ENCODE measurements at places on chromosomes 5 and 9.

DNA sequence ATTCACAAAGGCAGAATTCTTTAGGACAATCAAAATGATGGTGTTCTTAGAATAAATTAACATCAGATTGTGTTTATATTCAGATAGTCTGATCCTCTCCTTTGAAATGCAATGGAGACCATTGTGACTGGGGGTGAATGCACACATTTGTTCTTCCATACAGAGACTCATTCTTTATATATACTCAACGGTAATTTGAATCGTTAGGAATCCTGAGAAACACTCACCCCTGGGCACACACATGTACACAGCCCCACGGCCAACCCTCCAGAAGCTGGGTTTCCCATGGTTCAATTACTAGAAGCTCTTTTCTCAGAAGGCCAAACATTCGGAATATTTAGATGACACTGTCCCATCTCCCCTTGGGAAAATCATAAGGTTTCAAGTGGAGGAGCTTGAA lies 57.5 kb upstream of the EPB41L4B start:
- no peak for DNase-seq

DNA sequence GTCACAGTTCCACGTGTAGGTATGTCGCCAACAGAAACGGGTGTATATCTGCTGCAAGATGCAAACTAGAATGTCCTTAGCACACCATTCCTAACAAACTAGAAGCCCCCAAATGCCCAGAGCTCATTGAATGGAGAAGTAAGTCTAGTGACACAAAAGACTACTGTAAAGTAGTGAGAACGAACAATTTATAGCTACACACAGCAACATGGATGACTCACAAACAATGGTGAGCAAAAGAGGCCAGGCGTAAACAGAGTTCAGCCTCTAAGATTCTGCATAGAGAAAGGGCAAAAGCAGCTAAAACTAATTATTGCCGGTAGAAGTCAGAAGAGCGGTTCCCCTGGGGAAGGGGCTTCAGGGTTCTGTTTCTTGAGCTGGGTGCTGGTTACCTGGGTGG lies 74.7 kb downstream of the AMBP start:
- DNase-seq = no peak

DNA sequence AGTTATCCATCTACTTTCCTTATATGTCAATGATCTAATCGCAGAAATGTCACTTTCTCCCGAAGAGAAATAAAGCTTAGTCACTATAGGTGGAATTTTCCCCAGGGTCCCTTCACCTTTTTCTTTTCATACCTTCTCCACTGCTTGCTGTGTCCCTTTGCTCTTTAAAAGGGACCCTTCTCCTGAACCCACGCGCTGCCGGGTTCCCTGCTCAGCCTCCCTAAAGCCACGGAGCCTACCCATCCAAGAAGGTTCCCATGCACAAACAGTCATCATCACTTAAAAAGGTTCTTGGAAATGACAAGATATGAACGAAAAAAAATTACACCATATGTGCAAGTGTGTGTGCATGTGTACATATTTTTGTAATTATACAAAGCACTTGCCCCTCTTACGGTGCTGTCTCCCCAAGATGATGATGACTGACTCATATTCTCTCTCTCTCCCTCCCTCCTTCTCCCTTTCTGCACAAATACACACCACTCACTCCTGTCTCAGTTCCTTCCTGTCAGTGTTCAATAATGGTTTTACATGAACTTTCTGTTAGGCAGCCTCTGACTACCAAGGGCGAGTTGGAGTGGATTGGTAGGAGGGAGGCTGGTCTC lies 1.5 kb upstream of the PTPRD start:
- no peak for DNase-seq

DNA sequence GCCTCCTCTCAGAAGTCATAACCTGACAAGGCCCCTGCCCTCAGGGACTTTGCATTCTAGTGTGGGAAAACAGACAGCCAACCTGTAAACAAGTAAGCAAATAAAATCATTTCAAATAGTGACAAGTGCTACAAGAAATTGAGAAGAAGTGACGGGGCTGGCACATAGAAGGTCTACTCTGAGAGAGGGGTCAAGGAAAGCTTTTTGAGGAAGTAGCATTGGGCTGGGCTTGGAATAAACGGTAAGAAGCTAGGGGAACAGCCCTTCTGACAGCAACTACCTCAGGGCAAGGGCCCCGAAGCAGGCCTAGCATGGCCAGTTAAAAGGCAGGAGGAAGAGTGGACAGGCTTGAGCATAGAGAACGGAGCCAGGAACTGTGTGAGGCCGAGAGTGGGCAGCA lies 4.8 kb upstream of the SLC2A8 start:
- DNase-seq = peak; percentile 55

- DNase-seq = peak; percentile 34
Measured at GRCh38 chr5:113162770-113163169, 186.2 kb downstream of the DCP2 start.

- DNase-seq = no peak
Measured at GRCh38 chr5:124148574-124148973, 597.9 kb downstream of the ZNF608 start.

GRCh38 chr9:86751956-86752355 lies 195.3 kb downstream of the GAS1 start:
- no peak for DNase-seq

GRCh38 chr5:59744531-59744992 lies 149.0 kb downstream of the PDE4D start:
- DNase-seq = no peak

GRCh38 chr9:32304495-32304894 lies 79.9 kb upstream of the ACO1 start:
- no peak for DNase-seq

- DNase-seq = no peak
Measured at GRCh38 chr5:175021841-175022625, 297.7 kb downstream of the MSX2 start.

DNA sequence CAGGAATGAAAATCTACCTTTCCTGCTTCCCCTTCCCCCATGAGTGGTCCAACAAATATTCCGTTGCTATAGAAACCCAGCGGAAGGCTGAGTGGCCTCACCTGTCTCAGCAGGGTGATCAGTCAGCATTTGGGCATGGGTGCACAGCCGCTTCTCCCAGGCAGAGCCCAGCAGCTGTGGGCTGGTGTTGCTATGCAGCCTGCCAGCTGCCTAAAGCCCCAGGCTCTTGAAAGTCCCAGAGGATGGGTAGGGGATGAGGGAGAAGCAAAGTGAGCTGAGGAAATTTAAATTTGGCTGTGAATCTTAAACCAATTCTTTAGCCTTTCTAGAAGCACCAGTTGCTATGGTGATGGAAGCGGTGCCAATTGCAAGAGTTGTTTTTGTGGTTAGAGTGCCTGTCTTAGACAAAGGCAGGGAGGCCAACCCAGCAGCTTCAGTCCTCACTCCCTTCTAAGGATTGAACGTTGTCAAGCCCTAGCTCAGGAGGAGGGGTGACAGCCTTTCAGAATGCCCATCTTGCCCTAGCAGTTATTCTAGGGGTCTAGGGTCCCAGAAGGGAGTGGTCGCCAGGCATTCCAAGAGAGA lies 151.5 kb upstream of the PITX1 start:
- DNase-seq = peak; percentile 63

- DNase-seq = no peak
Measured at GRCh38 chr9:32606811-32607210, 28.7 kb downstream of the TAF1L start.

DNA sequence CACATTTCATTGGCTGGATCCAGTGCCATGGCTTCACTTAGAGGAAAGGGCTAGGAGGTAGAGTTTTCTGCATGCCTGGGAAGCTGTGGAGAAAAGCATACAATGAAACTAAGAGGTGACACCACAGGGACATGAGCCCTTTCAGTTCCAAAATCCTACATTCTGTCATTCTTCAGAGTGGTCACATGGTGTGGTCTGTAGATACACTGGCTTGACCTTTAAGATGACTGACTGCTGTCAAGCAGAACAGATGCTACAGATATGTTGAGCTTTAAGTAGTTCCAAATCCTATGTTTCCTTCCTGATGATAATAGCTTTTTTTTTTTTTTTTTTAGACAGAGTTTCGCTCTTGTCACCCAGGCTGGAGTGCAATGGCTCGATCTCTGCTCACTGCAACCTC lies 26.2 kb downstream of the DMRT3 start:
- no peak for DNase-seq

DNA sequence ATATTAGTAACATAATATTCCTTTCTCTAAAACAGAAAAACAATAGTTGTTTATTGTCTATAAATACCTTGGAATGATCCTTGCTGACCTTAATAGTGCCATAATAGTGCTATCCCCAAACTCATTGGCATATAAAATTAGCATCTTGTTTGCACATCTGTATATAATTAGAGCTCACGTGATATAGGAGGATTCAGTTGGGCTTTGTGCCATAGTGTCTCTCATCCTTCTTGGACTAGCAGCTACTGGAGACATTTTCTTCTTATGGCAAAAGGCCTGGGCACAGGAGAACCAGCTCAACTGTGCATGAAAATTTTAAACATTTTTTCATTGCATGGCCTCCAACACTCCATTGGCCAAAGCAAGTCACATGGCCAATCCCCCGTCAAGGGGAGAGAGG lies 342.5 kb downstream of the SPATA31D1 start:
- no peak for DNase-seq

- DNase-seq = peak; percentile 61
Measured at GRCh38 chr9:34377404-34377746, 677 bp upstream of the MYORG start.

DNA sequence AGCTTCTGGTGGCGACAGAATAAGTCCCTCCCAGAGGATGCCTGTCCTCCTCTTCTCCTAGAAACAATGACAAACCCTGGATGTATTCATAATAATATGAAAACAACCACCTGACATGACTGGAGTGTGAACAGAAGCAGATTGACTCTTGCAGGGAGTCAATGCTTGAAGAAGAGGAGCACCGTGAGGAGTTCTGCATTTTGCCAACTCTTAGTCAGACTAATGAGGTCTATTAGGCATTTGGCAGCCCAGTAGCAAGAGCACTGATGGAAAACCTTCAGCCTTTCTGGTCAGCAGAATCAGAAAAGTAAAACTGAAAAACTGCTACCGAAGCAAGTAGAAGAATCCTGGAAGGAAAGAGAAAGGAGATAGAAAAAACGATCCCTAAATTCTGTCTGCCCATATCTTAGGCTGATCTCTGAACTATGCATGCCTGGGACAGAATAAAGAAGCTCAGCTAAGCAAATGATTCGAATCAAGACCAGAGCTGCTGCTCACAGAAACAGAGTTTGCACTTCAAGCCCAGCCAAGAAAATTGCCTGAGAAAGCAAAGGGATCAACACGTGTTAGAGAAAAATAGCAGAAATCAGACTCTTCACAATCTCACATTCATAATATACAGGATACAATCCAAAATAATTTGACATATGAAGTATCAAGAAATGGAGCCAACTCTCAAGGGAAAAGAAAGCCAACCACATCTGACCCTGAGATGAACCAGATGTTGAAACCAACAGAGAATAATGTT lies 69.5 kb upstream of the OSMR start:
- DNase-seq = no peak

DNA sequence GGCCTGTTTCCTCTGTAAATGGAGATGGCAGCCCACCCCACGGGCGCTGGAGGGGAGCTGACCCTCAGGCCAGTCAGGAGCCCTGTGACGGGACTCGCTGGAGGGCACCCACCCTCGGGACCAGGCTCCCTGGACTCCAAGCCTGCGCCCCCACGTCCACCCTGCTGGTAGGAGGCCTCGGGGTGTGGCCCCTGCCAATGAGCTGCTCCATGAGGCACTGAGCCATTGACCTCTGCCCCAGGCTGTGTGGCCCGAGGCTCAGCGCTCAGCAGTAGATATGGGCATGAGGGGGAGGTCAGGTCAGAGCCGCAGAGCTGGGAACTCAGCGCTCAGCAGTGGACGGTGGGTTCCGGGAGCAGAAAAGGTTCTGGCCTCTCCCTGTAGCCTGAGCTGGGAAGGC lies 52.3 kb upstream of the EGFL7 start:
- DNase-seq = no peak

DNA sequence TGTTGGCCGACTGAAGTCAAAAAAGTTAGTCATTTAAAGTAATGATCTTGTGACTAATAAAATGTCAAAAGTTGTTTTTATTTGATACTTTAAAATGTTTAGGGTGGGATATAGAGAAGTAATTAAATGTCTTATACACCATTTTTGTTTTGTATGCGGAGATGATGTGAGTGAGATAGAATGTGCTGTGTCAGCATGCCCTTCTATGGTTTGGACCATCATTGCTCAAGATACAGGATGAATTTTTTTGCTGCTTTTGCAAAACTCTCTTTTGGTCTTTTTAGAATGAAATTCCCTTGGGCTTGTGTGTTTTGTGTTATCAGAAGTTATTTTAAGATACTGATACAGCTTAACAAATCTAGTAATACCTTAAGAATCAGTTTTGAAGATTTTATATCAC lies 12.5 kb downstream of the SRFBP1 start:
- DNase-seq = no peak

- no peak for DNase-seq
Measured at GRCh38 chr5:57676222-57677098, 193.8 kb upstream of the ACTBL2 start.

DNA sequence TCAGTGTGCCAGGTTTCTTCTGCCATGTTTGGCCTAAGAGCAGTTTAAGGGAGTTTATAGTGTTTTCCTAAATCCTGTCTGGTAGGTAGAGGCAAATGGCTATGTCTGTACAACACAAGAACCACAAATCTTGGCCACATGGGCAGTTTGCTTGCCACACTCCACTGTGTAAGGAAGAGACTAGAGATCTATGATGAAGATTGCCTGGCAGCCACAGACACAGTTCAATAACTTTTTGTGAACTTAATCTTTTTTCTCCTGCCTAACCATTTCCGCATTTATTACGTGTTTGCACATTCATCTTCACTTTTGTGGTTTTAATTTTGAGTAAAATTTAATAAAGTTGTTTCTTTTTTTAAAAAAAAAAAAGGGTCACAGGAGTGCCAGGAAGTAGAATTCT lies 5.8 kb downstream of the MFAP3 start:
- DNase-seq = peak; percentile 57

DNA sequence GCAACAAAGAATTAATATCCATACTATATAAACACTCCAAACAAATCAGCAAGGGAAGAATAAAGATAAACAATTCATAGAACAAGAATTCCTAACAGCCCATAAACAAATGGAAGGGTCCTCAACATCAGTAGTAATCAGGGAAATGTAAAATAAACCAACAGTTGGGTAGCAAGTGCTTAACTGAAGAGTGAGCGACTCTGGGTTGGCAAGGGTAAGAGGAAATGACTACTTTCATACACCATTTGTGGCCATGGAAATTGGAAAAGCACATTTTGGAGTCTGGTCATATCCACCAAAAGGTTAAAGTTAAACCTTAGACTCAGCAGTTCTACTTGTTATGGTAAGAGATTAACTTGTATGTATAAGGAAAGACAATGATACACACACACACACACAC lies 17.4 kb upstream of the RORB start:
- no peak for DNase-seq
